ENCODE measurements at places on chromosomes 1 and 21. TPM values are rescaled to one million over a fixed set of nuclear protein-coding genes. Genes with fewer than 3 reads are reported as not detected.

Gene TMEM35B
- 26.0 TPM for polyA plus RNA-seq

Gene VASH2
- 1.6 TPM for polyA plus RNA-seq

Gene SLC2A5
- 1.9 TPM for polyA plus RNA-seq

Gene GUCA2A
- not detected for polyA plus RNA-seq

Gene CELA3B
- not detected for polyA plus RNA-seq

Gene OLIG2
- 1.0 TPM for polyA plus RNA-seq

Gene COL18A1
- 0.07 TPM for polyA plus RNA-seq

Gene PRR9
- not detected for polyA plus RNA-seq

Gene ARTN
- 0.36 TPM for polyA plus RNA-seq

Gene OR2G6
- polyA plus RNA-seq = not detected

Gene FCRL1
- polyA plus RNA-seq = not detected

Gene RXFP4
- not detected for polyA plus RNA-seq

Gene FAM151A
- not detected for polyA plus RNA-seq

Gene PTPN14
- 0.46 TPM for polyA plus RNA-seq

Gene ENSA
- polyA plus RNA-seq = 44.6 TPM

Gene BEND5
- polyA plus RNA-seq = 9.4 TPM

Gene CD1B
- polyA plus RNA-seq = not detected

All from Purkinje cell (primary cell).